ENCODE measurements at places on chromosomes 3 and 15.

GRCh38 chr3:12733566-12733965, 25.5 kb downstream of the TMEM40 start:
- DNase-seq, result no peak

DNA sequence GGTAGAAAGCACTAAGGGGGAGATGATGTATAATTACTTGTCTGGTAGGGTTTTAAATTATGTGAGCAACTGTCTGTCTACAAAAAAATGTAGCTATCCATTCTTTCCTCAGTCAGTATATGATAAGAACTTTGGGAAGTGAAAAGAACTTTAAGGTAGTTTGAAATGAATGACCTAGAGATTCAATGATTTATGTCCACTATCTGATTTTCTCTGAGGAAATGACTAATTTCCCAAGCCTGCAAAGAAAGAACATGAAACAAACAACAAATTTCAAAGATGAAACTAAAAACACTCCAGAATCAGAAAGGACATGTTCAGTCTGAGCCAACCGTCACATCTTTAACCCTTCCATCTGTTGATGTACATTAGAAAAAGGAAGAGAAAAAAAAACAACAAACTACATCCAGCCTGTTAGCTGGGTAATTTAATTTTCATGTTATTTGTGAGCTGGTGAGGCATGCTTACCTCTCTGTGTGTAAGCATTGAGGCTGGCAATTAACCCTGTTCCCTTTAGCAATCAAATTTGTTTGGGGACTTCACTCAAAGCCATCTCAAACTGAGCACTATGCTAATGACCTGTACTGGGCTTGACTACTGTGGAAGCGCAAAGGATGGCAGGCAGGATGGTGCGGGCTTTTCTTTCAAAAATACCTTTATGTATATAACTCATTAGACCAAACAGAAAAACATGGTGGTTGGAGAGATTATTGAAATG, 220.1 kb downstream of the TUSC7 start:
- no peak for DNase-seq

GRCh38 chr3:153210660-153211059, 48.6 kb downstream of the RAP2B start:
- DNase-seq, result no peak

- DNase-seq, result no peak
These were observed 766.8 kb downstream of the TBL1XR1 start for GRCh38 chr3:176430244-176431037.

DNA sequence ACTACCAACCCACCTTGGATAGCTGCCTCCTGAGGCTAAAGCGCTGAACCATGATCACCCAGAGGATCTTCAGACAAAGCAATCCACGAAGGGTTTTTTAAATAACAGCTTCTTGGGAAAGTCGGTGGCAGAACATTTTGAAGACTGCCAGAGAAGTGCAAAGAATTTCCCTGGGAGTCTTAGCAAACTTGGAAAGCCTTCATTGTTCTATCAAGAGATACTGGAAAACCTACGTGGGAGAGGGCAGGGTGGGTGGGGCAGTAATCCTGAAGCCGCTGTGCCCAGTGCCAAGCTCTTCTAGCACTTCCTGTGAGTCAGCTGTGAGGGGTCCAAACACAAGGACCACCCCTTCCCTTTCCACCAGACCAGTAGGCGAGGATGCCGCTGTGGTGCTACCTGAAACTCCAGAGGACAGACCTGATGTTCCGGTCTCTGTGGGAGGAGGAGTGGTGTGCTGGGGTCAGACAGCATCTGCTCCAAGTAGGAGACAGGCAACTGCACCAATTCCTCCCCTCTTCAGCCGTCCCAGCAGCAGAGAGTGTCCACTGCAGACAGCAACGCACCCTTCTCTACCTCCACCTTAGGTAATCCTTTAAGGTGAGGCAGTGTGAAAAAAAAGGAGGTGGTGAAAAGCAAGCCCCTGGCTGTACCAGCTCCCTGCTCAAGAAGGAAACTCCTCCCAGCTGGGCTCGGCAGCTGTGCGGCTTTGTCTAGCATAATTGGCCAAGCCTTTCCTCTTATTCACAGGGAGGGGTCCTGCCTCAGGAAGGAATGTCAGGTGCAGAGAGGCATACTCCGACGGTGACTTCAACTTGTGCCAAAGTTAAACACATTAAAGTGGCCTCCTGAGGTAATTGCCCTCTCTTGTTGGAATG, 99.0 kb downstream of the TMCC1 start:
- no peak for DNase-seq

GRCh38 chr3:111194048-111194447, 122.4 kb downstream of the NECTIN3 start:
- no peak for DNase-seq

DNA sequence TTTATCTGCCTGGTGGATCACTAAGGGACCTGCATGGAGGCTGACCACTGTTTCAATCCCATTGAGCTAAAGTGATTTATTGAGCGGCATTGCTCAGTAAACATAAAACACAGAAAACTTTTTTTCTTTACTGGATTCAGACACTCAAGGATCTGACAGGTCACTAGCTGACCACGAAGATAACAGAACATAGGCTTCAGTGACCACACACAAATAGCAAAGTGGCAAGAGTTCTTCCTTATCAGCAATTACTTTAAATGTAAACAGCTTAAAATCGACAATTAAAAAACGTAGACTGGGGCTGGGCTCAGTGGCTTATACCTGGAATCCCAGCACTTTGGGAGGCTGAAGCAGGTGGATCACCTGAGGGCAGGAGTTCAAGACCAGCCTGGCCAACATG, 48.7 kb downstream of the STAG1 start:
- no peak for DNase-seq

- DNase-seq, result no peak
These were observed 730 bp upstream of the ZNF710 start for GRCh38 chr15:90000186-90001001.

GRCh38 chr15:45083223-45083622, 30.7 kb downstream of the DUOX2 start:
- DNase-seq, result no peak

DNA sequence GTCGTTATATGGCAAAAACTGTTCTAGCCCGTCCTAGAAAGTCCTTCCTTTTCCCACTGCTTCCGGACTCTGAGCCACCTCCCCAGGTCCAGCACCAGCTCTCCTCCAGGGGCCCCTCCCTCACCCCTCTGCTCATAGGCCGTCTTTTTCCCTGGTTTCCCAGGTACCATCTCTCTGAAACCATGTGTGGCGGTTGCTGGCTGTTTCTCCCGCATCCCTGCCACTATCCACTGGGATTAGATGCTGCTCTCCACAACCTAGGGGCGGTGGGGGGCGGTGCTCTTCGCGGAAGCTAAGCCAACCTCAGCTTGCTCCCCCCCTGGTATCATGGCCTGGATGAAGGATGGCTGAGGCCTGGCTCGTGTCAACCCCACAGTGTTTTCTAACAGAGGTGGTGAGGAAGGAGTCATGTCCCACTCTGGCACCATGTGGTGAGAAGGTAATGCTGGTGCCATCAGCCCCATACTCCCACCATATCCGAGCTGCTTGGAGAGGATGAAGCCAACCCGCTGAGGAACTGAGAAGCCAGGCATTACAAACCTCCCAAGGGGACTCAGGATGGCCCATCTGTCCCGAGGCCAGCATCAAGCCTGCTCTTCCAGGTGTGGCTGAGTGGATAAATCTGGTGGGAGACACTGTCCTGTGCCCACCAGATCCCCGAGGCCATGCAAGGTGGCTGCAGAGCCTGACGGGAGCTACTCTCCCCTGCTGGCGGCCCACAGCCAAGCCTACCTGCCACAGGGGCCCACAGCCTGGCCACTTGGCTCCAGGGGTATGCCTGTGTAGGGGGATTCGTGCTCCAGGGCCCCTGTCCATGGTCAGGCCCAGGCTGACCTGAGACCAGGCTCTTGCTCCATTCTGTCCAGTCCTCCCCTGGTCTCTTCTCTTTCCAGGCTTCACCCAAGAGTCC, 27.9 kb upstream of the SLC41A3 start:
- DNase-seq, result no peak

Measured in HS-27A (cell line).